Mammary epithelial cell (primary cell): ENCODE measurements at places on chromosomes 12 and 14. TPM values are rescaled to one million over a fixed set of nuclear protein-coding genes. Genes with fewer than 3 reads are reported as not detected.
A peak's percentile ranks its signal among the peaks of the same experiment; 100 is the strongest.

- peak; percentile 65 for DNase-seq
These were observed 2.3 kb upstream of the CLEC1A start for GRCh38 chr12:10101042-10101579.

DNA sequence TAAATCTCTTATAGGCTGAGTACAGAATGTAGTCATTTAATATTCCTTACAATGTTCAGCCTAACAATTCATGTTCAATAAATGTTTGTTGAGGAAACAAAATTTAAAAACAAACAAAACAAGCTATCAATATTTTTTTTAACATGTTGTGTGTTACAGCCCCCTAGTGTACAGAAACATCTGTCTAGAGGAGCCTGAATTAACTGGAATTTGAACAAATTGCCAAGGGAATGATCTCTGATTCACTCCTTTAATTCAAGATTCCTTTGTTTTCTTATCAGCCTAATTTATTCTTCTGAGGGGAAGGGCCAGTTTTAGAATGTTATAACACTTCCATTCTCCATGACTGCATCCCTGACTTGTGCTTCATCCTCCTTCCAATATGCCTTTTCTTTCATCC lies 127.2 kb downstream of the CMAS start:
- no peak for DNase-seq

- peak; percentile 80 for DNase-seq
These were observed 2.0 kb downstream of the BHLHE41 start for GRCh38 chr12:26122681-26123481.

GRCh38 chr14:33636716-33637115 lies 314.2 kb downstream of the EGLN3 start:
- DNase-seq = no peak

DNA sequence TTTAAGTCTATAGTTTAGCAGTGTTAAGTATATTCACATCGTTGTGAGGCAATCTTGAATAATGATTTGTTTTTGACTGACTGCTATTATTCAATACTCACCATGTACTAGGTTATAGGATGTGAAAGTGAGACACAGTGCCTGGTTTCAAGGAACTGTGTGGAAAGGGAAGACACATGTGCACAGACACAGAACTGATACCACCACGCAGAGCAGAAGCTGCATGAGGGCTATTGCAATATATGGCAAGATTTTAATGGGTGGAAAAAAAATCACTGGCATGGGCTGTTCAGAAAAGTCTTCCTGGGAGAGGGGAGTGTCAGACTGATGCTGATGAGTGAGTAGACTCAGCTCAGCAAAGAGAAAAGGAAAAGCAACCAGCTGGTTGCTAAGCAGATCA lies 10.4 kb downstream of the SLC7A8 start:
- no peak for DNase-seq

Gene CAPZA3
- total RNA-seq = not detected in 2 replicates

DNA sequence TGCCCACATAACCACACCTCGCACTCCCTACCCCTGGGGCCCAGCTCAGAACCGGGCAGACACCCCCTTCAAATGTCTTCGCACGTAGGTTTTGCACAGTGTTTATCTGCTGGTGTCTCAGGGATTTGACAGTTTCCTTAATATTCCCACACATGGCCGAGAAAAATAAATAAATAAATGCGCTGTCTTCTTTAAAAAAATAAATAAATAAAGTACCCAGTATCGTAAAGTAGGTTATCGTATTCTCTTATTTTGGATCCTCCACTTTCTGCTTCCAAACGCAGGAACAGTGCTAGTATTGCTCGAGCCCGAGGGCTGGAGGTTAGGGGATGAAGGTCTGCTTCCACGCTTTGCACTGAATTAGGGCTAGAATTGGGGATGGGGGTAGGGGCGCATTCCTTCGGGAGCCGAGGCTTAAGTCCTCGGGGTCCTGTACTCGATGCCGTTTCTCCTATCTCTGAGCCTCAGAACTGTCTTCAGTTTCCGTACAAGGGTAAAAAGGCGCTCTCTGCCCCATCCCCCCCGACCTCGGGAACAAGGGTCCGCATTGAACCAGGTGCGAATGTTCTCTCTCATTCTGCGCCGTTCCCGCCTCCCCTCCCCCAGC lies 710 bp upstream of the FOS start:
- peak; percentile 61 for DNase-seq

- no peak for DNase-seq
These were observed 11.7 kb upstream of the KCNA5 start for GRCh38 chr12:5031958-5032357.

- DNase-seq = no peak
These were observed 8.7 kb downstream of the KCNA5 start for GRCh38 chr12:5052348-5052747.

GRCh38 chr14:49999826-50000379 lies 107.0 kb downstream of the ARF6 start:
- DNase-seq = no peak

DNA sequence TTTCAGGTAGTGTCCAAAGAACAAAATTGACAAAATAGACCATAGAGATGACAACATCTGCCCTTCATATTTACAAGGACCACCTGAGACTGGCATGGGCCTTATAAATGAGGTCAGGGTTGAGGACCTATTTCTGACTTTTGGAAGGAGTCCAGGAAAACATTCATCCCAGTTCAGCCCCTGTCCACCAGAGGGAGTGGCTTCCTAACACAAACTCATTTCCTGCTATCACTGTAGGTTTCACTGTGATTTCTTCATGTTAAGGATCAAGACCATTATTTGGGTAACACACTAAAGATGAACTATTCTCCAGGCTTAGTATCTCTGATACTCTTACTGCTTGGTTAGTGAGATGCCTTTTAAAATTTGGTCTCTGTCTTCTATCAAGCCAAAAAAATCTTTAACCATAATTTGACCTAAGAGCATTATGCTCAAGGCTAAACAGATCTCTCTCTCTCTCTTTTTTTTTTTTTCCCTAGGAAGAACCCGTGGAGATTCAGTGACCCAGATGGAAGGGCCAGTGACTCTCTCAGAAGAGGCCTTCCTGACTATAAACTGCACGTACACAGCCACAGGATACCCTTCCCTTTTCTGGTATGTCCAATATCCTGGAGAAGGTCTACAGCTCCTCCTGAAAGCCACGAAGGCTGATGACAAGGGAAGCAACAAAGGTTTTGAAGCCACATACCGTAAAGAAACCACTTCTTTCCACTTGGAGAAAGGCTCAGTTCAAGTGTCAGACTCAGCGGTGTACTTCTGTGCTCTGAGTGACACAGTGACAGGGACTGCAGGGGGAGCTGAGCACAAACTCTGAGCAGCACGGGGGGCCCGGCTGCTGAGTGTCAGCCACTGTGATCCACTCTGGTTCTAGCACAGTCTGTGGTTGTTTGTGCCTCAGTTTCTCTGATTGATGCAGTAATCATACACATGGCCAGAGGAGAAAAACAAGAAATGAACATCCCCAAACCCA lies 267.6 kb upstream of the OR4E1 start:
- DNase-seq = peak; percentile 14

Gene CIROP
- total RNA-seq = not detected

DNA sequence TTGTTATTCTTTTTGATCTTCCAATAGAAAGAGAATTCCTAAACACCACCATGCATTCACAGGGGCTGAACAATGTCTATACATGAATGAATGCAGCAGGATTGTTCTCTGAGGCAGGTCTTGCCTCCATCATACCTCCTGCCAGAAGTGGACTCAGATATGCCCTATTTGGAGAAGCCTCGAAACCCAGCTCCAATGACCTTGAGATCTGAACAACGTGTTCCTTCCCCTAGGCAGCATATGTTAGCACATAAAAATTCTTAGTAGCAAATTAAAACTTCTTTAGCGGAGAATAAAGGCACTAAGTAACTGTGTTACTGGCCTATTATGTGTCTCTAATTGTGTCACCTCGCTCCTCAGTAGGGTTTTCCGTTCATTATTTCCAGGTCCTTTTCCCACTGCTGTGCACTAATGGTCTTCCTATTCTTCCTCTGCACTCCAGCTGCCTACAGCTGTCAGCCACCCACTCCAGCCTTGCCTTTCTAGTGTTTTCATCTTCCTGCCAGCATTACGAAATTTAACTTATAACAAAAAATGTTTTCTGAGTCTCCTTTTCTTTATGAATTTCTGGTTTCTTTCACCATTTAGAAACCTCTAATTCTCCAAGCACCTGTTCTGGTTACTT lies 62.6 kb upstream of the IGF1 start:
- DNase-seq = no peak

DNA sequence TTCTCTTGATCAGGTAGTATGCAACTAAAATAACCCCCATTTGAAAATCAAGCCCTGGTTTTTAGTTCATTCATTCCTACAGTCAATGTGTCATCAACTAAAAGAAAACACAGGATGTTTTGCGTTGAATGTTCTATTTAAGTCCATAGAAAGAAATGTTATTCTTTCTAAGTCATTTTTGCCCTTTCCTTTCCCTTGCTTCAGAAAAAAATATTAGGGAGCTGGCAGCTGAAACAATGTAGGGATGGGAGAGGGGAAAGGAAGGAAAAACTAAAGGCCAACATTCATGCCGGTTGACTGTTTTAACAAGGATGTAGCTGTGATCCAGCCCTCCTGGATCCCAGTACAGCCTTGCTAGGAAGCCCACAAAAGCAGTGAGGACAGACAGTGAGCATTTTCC lies 155.1 kb downstream of the BTG1 start:
- no peak for DNase-seq

- peak; percentile 77 for DNase-seq
These were observed 744 bp upstream of the MYL6 start for GRCh38 chr12:56157201-56158028.
